ENCODE measurements at places on chromosomes 6 and 20.

GRCh38 chr6:150641398-150642139 is 41.9 kb downstream of the PLEKHG1 start:
- no peak for DNase-seq

GRCh38 chr6:141244366-141244765 is 888.4 kb upstream of the GJE1 start:
- no peak for DNase-seq

- no peak for DNase-seq
Measured at GRCh38 chr6:1091900-1092299, 220.0 kb upstream of the FOXQ1 start.

- no peak for DNase-seq
Measured at GRCh38 chr6:126650931-126651330, 311.0 kb downstream of the CENPW start.

DNA sequence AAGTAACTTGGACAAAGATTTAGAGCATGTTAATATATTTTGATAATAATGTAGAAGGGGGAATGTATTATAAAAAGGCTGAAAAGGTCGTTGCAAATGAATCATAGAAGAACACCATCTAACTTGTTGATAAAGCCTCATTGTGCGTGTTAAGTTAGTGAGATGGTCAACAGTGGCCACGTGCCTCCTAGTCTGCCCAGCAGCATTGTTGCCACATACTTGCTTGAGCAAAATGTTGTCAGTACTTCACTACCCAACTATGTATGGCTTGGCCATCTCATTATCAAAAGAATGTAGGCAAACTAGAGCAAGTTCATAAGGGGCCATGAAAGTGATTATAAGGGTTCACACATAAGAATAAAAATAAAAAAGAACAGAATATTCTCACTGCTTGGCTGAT is 84.6 kb downstream of the PHACTR1 start:
- DNase-seq, result no peak

GRCh38 chr6:30857112-30857511 is 27.2 kb upstream of the DDR1 start:
- no peak for DNase-seq

DNA sequence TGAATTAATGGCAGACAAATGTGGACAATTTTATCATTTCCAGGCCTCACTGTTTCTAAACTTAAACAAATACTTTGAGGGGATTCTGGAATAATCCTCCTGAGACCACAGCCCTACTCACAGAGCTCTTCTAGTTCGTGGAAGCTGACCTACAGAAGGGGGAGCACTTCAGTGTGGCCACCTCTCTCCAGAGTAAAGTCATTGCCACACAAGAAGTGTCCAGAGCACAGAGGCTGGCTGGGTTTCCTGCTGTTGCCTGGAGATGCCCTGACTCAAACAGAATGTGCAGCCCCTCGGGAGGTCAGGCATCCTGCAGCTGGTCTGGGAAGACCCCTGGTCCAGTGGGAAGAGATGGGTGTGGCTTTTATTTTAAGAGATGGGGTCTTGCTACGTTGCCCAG is 110.9 kb downstream of the QRSL1 start:
- no peak for DNase-seq

DNA sequence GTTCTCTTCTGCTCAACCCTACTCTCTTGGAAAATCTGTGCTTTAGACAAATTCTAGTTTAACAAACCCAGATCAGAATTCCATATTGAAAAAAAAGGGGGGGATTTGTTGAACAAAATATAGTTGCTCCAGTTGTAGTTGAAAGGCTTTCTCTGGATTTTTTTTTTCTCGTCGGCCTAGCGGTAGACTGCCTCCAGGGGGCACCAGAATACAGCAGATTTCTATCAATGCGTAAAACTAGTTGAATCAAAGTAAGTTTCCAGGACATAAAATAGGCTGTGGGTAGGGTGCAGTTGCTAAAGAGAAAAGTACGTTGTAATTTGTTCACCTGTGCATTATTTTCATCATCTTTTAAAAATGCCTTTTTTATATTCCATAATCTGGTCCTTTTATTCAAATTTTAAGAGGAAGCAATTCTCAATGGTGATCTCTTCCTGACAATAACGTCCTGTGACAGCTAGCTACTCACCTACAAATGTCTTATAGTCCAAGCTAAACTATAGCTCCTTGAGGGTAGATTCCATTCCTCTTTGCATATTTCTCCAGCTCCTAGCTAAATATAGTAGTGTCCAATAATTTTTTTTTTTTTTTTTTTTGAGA is 105.4 kb downstream of the PERP start:
- peak; percentile 40 for DNase-seq

DNA sequence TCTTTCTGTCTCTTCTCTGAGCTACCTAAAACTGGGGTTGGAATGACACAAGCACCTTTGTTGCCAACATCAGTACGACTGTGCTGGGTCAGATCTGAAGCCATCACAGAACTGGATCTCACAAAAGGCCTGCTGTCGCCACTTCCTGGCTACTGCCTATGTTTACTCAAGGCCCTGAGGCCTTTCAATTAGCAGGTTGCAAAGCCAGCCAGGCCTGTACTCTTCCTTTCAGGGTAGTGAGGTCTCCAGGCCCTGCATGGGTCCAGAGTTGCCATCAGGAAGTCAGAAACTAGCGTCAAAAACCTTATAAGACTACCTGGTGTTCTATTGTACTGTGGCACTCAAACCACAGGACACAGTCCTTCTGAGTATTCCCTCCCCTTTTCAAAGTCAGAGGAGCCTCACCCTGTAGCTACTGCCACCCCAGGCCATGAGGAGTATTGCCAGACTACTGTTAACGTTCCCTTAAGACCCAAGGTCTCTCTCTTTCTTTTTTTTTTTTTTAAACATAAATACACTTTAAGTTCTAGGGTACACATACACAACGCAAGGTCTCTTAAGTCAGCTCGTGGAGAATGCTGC is 937.4 kb upstream of the GJE1 start:
- DNase-seq, result no peak

DNA sequence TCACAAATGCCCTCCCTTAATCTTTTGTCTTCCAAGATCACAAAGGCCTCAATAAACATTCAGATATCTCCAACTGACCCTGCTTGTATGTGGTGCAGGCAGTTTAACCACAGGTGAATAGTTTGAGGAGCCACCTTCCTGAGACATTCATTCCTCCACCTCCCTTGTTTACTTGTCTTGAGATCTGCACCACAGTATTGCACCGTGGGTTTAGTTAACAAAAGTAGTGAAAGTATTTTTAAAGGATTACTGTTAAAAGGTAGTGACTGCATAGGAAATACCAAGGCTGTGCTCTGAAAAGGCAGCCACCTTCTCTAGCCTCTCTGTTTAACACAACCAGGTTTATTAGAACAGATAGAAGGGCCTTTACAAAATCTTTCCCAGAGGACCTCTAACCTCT is 46.5 kb downstream of the SESN1 start:
- no peak for DNase-seq

DNA sequence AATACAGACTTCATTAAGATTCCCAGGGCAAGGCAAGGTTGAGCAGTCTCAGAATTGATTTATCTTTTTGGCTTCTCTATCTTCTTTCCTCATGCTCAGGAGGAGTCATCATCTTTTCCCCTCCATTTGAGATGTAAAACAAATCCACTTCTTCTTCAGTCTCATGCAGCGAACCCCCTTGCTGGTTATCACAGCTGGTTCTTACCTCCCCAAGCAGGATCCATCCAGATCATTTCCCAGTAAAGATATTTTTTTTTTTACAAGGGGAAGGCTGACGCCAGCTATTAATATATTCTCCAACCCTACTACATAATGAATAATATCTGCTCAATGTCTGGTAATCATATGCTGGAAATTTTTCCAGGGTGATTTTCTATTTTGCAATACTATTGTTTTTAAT is 508.9 kb upstream of the NOX3 start:
- DNase-seq, result no peak

DNA sequence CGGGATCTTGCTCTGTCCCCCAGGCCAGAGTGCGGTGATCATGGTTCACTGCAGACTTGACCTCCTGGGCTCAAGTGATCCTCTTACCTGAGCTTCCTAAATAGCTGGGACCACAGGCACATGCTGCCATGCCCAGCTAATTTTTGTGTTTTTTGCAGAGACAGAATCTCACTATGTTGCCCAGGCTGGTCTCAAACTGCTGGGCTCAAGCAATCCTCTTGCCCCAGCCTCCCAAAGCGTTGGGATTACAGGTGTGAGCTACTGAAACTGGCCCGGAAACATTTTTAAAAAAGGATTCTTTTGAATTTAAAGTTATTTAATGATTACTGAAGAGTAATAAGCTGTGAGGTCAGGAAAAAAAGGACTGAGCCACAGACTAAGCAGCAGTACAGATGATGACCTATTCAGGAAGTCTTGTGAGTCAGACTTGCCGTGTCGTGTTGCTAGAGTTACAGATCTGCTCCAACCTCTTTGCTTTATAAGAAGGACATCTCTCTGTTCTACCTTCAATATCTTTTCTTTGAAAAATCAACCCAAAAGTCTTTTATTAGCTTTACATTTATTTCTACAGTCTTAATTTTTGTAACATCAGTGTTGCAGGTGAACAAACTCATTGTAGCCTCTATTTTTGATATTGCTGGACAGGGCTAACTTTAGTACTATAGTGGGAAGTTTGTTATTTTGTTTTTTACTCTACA is 108.7 kb downstream of the NCOA3 start:
- peak; percentile 66 for DNase-seq

DNA sequence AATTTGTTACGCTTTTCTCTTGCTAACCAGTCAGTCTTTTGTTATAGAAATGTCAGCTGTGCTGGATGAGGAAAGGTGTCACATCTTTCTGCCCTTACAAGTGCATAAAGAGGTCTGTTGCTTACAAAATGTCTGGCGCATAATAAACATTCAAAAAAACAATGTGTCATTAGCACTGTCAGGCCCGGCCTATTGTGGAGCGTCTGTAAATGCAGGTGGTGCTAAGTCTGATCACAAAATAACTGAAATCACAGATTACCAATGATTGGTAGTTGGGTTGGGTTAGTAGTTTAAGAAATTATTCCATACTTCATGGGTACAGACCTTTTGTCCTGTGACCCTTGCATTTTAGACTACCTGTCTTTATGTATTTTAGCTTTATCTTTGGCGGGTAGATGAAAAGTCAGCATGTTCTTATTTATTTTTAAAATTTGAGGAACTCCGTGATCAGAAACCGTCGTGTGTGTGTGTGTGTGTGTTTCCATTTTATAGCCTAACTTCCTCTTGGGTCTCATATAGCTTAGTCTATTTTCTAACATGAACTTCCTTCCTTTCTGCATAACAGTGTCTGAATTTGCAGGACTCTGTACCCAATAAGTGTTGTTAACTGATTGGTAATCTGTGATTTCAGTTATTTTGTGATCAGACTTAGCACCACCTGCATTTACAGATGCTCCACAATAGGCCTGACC is 88.1 kb upstream of the IFNGR1 start:
- no peak for DNase-seq

- DNase-seq, result peak; percentile 22
Measured at GRCh38 chr6:13908955-13909381, 15.8 kb upstream of the RNF182 start.

DNA sequence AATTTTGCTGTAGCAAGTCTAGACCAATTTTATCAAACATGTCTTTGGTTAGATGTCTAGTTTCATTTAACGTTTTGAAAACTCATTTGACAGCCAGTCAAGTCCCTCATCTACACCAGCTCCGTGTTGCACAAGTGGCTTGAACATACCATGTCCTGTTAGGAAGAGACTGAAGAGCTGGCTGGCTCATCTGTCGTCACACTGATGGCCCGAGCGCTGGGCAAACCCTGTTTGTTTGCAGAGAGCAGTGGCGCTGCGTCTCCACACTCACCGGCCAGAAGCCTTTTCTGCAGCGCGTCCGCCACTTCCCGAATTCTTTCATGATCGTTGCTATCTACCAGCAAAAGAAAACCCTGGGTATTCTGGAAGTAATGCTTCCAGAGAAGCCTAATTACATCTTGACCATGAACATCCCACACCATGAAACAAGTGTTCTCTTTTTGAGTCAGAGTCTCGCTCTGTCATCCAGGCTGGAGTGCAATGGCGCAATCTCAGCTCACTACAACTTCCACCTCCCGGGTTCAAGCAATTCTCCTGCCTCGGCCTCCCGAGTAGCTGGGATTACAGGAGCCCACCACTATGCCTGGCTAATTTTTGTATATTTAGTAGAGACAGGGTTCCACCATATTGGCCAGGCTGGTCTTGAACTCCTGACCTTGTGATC is 10.7 kb upstream of the TCFL5 start:
- DNase-seq, result no peak

DNA sequence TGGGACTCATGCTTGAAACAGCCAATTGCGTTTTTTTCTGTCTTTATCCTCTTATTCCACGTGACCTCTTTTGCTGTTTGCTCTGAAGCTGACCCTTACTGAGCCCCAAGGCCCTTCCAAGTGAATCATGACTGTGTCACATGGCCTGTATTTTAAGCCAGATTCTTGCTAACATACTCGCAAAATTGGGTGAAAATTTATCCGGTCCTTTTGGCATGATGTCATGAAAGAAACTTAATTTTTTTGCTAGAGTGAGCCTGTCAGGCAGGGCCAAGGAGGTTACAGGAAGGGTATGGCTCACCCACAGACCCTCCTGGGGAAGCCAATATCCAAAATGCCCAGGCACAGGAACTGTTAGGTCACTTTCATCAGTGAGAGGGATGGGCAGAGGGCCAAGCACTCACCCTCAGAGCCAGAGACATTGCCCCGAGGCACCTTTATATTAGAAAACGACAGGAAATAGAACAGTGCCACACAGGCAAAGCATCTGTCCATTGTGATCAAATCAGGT is 296.7 kb downstream of the CDH26 start:
- DNase-seq, result no peak

- no peak for DNase-seq
Measured at GRCh38 chr6:119137194-119138072, 59.0 kb upstream of the FAM184A start.

DNA sequence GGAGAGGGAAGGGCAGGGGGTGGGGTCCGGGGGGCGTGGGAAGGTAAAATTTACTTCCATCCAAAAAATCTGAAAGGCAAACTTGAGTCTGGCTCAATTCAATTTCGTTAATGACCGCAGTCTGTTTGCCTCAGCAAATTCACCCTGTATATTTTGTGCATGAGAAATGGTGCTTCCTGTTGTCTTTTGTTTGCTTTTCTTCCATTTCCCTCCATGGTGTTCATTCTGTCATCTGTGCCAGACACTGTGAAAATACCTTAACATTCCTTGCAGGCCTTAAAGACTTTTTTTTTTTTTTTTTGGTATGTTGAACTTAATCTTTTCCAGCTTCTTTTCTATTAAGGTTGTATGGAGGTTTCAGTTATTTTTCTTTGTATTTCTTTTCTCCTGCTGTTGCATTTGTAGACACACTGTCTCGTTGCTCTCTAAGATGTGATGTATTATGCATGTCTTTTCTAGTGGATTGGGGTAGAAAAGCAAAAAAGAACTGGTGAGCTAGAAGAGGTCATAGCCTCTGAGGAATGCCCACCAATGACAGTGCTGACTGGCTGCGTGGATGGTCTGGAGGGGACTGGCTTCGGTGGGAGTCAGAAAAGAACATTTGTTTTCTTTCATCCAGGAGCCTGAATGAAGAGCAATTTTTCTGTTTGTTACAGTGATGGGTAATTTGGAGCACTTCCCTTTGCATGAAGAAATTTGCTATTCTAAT is 585.0 kb upstream of the MAP3K7 start:
- no peak for DNase-seq

GRCh38 chr6:5764401-5764955 is 242.2 kb downstream of the NRN1 start:
- no peak for DNase-seq

Data from stimulated activated naive CD4-positive, alpha-beta T cell treated with Interleukin-2 at 50 U/mL for 16 hours (primary cell).